ENCODE measurements at places on chromosomes 1 and 21. TPM values are rescaled to one million over a fixed set of nuclear protein-coding genes. Genes with fewer than 3 reads are reported as not detected.

DNA sequence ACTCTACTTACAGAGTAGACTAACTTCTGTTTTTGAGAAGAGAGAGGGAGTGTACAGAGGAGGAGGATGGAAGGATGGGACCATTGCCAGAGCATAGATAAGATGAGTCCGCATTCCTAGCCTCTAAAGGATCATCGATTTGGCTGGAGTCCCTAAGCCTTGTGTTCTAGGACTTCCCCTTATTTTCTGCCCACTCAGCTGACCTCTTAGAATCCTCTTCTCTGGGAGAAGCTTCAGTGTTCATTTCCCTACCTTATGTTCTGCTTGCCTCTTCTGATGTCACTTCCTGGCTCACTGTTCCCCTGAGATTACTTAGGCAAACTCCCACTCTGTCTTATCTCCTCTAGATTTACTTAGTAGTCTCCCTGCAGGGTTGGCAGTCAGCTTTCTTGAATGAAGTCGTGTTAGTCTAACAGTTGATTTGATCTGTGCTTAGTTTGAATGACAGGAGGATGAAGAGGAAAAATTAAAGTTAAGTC, 156.7 kb downstream of the SYT2 start:
- H3K4me3 ChIP-seq: no peak overlapping the region
- H3K27me3 ChIP-seq: no peaks in the 10 kb centered on the region
- H3K4me1 ChIP-seq: no peaks in the 10 kb centered on the region
- no peak overlapping the region for H3K27ac ChIP-seq

DNA sequence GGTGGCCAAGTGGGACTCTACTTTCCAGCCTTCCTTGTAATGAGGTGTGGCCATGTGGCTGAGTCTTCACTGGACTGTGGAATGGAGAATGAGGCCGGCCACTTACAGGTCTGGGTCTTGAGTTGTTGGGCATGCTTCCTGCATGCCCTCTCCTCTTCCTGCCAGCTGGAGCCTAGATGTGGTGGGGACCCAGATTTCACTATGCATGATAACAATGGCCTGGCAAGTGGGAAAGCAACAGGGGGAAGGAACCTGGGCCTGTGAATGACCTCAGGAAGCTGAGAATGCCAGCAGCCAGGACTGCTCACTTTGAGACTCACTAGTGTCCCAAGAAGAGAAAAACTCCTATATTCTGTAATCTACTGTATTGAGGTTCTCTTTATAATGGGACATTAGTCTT, 8.5 kb upstream of the SLC26A9 start:
- no peaks in the 10 kb centered on the region for H3K36me3 ChIP-seq
- no peak overlapping the region for H3K27ac ChIP-seq
- H3K4me3 ChIP-seq: no peak overlapping the region
- no peak for DNase-seq

- peak overlapping the region; percentile 78 for H3K27ac ChIP-seq
- peak overlapping the region; percentile 86 for H3K4me3 ChIP-seq
- no peak for DNase-seq
- H3K27me3 ChIP-seq: no peaks in the 10 kb centered on the region
These were observed 853 bp upstream of the DOP1B start for GRCh38 chr21:36155603-36156338.

- H3K4me1 ChIP-seq: no peaks in the 10 kb centered on the region
- DNase-seq: no peak
- H3K27me3 ChIP-seq: no peaks in the 10 kb centered on the region
- H3K27ac ChIP-seq: no peak overlapping the region
These were observed 118.0 kb downstream of the CAPN8 start for GRCh38 chr1:223547316-223548114.

DNA sequence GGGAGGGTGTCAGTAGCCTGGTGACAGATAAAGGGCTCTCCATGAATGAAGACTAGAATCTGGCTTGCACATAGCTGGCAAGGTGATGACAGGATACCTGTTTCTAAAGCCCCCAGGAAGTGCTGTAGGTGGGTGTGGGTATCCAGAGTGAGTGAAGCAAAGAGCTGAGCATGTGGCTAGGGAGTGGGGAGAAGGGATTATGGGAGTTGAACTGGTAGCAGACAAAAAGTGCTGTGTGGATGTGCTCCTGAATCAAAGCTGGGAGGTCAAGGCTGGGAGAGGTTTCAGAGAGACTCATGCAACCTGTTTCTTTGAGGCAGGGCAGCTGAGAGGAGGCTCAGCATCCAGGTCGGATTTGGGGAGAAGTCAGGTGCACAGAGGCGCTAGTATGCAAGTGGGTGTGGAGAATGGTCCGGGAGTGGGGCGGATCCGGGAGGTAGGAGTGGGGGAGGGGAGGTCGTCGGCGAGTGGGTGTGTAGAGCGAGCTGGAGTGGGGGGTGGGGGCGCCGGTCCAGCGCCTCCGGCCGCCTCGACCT, 600 bp downstream of the ASTN1 start:
- no peak overlapping the region for H3K4me3 ChIP-seq
- no peaks in the 10 kb centered on the region for H3K36me3 ChIP-seq
- peaks cover 3% of the 10 kb centered on the region for H3K4me1 ChIP-seq
- no peak for DNase-seq
- peaks cover 20% of the 10 kb centered on the region for H3K27me3 ChIP-seq

Gene NUAK2
- total RNA-seq: 19.4 TPM

Gene SFN
- 44.7 TPM for total RNA-seq

Gene AADACL3
- not detected for total RNA-seq

Gene MASP2
- total RNA-seq: not detected
